Activated B cell treated with CpG ODN at 0.5 μM for 24 hours (primary cell): ENCODE measurements at places on chromosomes 1 and 21. TPM values are rescaled to one million over a fixed set of nuclear protein-coding genes. Genes with fewer than 3 reads are reported as not detected.

- peak; percentile 31 for DNase-seq
- no peaks in the 10 kb centered on the region for H3K27me3 ChIP-seq
- peaks cover 12% of the 10 kb centered on the region for H3K4me1 ChIP-seq
- peaks cover 65% of the 10 kb centered on the region for H3K36me3 ChIP-seq
These were observed 36.7 kb downstream of the ERI3 start for GRCh38 chr1:44318097-44319088.

DNA sequence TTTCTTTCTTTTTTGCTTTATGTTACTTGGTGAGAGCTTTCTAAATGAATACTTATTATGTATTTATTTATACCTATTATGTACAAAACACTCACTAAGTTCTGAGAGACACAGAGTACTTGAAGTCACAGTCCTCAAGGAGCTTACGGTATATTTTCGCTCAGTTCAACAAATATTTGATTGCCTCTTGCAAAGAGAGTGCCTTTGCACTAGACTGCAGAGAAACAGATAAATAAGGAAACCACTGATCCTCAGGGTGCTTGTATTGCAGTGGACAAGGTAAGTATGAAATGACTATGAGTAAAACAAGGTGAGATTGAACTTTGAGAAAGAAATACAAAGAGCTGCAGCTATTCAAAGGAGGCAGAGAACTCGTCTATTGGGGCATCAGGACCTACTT lies 123.3 kb downstream of the C1orf21 start:
- no peak overlapping the region for H3K4me3 ChIP-seq
- no peaks in the 10 kb centered on the region for H3K27me3 ChIP-seq
- H3K27ac ChIP-seq, result no peak overlapping the region

DNA sequence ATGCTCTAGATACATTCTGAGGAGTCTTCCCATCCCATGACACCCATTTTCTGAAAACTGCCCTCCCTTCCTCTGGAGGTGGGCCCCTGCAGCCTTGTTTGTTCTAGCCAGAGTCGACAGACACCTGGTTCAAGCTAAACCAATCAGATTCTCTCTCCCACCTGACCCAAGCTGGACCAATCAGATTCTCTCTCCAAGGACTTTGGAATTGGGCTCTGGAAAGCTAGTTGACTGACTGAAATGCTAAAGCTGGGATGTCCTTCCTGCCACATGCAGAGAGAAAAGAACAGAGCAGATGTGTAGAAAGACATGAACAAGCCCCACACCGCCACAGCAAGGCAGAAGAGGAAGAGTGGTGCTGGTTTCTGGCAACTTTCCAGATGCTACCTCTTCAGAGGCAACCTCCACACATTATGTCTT lies 24.6 kb downstream of the ASAP3 start:
- H3K27me3 ChIP-seq, result peaks cover 13% of the 10 kb centered on the region
- no peaks in the 10 kb centered on the region for H3K36me3 ChIP-seq

DNA sequence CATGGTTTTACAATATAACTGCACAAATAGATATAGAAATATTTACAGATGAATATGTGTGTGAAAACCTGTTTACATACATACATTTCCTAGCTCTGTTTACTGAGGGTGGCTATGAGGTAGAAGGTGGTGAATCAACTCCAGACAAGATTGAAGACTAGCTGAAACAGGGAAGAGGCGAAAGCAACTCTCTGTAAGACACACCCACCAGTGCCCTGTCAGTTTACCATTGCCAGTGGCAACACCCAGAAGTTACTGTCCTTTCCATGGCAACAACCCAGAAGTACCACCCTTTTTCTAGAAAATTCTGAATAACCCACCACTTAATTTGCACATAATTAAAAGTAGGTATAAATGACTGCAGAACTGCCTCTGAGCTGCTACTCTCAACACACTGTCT lies 16.7 kb downstream of the TMEM69 start:
- no peak overlapping the region for H3K4me3 ChIP-seq
- no peak for DNase-seq
- peaks cover 33% of the 10 kb centered on the region for H3K36me3 ChIP-seq
- H3K27ac ChIP-seq, result no peak overlapping the region
- H3K4me1 ChIP-seq, result no peaks in the 10 kb centered on the region

DNA sequence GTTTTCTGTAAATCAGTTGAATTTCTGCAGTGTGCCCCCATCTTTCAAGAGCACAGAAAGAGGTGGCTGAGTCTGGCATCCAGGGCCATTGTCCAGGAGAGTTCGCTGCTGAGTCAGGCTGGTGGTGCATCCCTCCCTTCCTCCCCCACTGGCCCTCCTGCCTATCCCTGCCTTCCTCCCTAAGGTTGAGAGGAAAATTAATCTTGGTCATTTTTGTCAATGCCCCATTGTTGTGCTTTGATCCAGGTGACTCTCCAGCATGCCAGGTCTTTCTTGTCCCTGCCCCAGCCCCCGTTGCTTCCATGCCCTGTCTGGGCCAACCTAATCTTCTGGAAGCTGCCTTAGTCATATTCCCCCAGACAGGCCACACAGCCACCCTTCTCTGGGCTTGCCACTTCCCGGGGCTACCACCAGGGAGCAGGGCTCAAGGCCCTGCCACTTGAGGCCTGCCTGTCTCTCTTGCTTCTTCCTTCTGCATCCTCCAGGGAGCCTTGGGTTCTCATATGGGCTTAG lies 26.6 kb downstream of the PROK1 start:
- H3K27me3 ChIP-seq, result peaks cover 32% of the 10 kb centered on the region
- H3K27ac ChIP-seq, result no peak overlapping the region
- H3K36me3 ChIP-seq, result no peaks in the 10 kb centered on the region
- DNase-seq, result no peak
- no peak overlapping the region for H3K4me3 ChIP-seq

DNA sequence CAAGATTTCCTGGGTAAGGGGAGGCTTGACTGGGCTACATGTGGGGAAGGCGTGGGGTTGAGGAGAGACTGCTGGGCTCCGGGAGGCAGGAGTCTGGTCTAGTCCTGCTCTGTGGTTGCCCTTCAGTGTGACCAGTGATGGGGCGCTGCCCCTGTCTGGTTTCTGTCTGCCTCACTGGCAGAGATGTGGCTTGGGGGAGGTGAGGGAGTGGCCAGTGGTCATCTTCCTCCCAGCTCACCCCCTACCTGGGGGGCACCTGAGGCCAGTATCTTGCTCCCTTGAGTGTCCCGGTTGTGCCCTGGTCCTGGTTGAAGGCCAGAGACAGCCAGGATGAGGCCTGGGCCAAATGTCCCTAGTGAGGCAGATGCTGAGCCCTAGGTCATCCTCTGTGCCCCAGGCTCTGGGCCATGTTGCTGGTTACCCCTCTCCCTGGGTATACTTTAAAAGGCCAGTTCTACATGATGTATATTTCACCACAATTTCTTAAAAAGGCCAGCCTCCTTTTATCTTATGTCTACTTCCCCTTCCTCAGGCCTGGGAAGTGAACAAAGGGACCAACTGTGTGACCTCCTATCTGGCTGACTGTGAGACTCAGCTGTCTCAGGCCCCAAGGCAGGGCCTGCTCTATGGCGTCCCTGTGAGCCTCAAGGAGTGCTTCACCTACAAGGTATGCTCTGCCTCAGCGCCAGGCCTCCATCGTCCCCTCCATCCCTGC lies 10.5 kb downstream of the FAAH start:
- peaks cover 7% of the 10 kb centered on the region for H3K27me3 ChIP-seq
- no peaks in the 10 kb centered on the region for H3K4me1 ChIP-seq
- DNase-seq, result no peak
- H3K4me3 ChIP-seq, result no peak overlapping the region
- peaks cover 1% of the 10 kb centered on the region for H3K36me3 ChIP-seq

The HUNK gene
- total RNA-seq, result 0.51 and 1.5 TPM in 2 replicates

DNA sequence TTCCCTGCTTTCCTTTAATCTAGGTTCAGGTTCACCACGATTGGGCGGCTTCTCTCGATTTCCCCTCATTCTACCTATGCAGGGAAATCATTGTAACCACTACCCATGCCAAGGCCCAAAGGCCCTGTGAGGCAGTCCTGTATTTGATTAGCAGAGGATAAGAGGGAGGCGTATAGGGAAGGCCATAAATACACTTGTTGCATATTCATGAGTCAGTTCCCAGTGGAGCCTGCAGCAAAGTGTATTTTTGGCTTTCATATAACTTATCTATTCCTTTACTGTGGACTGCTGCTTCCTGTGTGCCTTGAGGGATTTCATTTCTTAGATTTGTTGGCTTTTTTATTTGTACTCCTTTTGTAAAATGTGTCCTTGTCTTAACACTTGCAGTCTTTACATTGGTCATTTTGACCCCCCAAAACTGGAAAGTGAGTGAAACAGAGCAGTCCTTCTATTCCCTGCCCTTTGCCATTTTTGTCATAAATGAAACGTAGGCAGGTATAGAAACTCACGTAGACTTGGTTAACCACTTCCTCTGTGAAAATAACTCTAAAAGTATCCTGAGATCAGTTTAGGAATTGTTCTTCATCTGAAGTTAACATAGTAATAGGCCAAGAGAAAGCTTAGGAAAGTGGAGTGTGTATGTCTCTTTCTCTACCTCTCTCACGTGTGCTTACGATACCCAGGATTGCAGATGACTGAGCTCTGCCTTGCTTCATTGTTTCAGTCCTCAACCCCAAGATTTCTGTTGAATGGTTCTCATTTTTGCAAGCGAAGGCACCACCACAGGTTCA lies 19.6 kb upstream of the KCNQ4 start:
- peaks cover 30% of the 10 kb centered on the region for H3K4me1 ChIP-seq
- H3K36me3 ChIP-seq, result peaks cover 92% of the 10 kb centered on the region
- no peaks in the 10 kb centered on the region for H3K27me3 ChIP-seq
- DNase-seq, result no peak
- H3K4me3 ChIP-seq, result no peak overlapping the region

The NPHS2 gene
- total RNA-seq, result not detected in 2 replicates

GRCh38 chr1:239617731-239618130 lies 231.4 kb downstream of the CHRM3 start:
- H3K27me3 ChIP-seq, result no peaks in the 10 kb centered on the region
- H3K27ac ChIP-seq, result no peak overlapping the region
- no peak overlapping the region for H3K4me3 ChIP-seq
- no peak for DNase-seq
- no peaks in the 10 kb centered on the region for H3K36me3 ChIP-seq

DNA sequence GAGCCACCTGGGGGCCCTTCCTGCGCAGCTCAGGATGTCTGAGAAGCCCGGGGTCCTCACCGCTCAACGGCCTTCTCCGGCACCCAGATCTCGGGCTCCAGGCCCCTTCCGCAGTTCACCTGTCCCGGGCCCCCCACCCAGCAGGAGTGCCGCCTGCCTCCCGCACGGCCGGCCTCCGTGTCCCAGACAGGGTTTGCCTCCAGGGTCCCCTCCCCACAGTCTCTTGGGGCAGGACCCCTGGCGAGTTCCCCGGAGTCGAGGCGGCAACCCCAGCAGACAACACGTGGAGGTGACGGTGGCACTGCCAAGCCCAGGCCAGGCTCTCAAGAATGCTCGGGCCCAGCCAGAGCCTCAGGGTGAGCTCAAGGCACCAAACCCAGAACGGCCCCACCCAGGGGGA lies 22.4 kb upstream of the TTLL10 start:
- H3K36me3 ChIP-seq, result no peaks in the 10 kb centered on the region
- H3K4me3 ChIP-seq, result no peak overlapping the region
- no peaks in the 10 kb centered on the region for H3K27me3 ChIP-seq
- H3K27ac ChIP-seq, result no peak overlapping the region
- no peak for DNase-seq
- H3K4me1 ChIP-seq, result peaks cover 2% of the 10 kb centered on the region

The AQP10 gene
- not detected in 2 replicates for total RNA-seq

GRCh38 chr1:43945674-43946235 lies 995 bp upstream of the IPO13 start:
- peak overlapping the region; percentile 91 for H3K4me3 ChIP-seq
- H3K27me3 ChIP-seq, result no peaks in the 10 kb centered on the region
- H3K27ac ChIP-seq, result peak overlapping the region; percentile 95
- H3K4me1 ChIP-seq, result peaks cover 39% of the 10 kb centered on the region

DNA sequence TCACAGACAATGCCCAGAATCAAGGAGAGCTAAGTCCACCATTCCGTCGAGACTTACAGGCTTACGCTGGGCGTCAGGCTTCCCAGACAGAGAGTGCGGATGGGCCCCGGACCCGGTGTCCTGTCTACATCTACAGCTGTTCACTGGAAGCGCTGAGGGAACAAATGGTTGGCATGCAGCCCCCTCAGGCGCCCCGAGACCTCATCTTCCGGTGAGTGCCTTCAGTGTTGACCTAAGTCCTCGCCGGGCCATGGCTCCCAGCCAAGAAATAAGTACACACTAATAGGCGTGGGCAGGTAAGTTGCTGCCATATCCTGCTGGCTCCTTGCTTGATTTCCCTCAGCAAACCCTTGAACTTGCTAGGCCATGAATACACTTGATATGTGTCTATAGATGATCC lies 26.2 kb downstream of the HYI start:
- DNase-seq, result no peak
- H3K27me3 ChIP-seq, result no peaks in the 10 kb centered on the region
- no peak overlapping the region for H3K27ac ChIP-seq
- no peak overlapping the region for H3K4me3 ChIP-seq
- H3K4me1 ChIP-seq, result no peaks in the 10 kb centered on the region
- peaks cover 97% of the 10 kb centered on the region for H3K36me3 ChIP-seq

- peak overlapping the region; percentile 73 for H3K4me3 ChIP-seq
- peaks cover 71% of the 10 kb centered on the region for H3K4me1 ChIP-seq
- no peaks in the 10 kb centered on the region for H3K27me3 ChIP-seq
These were observed 230.1 kb upstream of the JUN start for GRCh38 chr1:59013928-59014279.

DNA sequence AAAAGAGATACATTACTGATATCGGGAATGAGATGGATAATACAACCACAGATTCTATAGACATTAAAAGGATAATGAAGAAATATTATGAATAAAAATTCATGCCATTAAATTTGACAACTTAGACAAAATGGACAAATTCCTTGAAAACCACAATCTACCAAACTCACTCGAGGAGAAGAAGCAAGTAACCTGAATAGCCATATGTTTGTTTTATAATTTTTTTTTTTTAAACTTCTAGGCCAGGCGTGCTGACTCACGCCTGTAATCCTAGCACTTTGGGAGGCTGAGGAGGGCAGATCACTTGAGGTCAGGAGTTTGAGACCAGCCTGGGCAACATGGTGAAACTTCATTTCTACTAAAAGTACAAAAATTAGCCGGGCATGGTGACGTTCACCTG lies 327.9 kb downstream of the VAV3 start:
- H3K27ac ChIP-seq, result no peak overlapping the region
- no peaks in the 10 kb centered on the region for H3K27me3 ChIP-seq
- no peaks in the 10 kb centered on the region for H3K4me1 ChIP-seq

The CSMD2 gene
- total RNA-seq, result not detected in 2 replicates

DNA sequence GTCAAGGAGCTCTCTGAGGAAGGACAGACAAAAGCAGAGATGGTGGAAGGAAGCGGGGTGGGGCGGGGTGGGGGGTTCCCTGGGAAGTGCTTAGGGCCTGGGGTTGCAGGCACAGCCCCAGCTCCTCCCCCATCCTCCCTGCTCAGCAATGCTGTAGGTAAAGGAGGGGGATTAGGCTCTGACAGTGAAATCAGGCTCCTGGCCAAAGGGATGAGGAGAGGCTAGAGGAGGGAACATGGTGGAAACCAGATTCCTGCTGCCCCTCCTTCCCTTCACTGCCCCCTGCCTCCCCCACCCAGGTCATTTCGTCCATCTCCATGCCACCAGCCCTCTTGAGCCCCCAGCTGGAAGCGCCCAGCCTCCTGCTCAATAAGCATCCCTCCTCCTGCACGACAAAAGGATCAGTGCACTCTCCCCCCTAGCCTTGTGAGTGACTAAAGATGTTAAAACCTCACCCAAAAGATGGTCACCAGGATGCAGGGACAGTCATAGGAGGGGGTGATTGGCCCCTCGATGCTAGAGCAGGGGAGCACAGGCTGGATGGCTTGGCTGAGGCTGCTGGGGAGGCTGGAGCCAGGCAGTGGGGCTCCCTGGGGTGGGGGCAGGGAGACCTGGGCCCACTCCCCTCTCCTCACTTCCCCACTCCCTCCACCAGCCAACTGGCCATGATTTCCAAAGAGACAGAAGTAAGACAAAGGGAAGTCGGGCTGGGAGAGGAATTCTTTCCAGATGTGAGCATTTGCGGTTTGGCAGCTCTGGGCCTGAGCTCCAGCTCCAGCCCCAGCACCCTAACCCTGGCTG lies 2.2 kb upstream of the CRABP2 start:
- no peaks in the 10 kb centered on the region for H3K36me3 ChIP-seq
- H3K27me3 ChIP-seq, result peaks cover 18% of the 10 kb centered on the region
- H3K4me3 ChIP-seq, result no peak overlapping the region
- peaks cover 28% of the 10 kb centered on the region for H3K4me1 ChIP-seq
- H3K27ac ChIP-seq, result no peak overlapping the region
- no peak for DNase-seq
